ENCODE measurements at places on chromosomes 3 and 15.

DNA sequence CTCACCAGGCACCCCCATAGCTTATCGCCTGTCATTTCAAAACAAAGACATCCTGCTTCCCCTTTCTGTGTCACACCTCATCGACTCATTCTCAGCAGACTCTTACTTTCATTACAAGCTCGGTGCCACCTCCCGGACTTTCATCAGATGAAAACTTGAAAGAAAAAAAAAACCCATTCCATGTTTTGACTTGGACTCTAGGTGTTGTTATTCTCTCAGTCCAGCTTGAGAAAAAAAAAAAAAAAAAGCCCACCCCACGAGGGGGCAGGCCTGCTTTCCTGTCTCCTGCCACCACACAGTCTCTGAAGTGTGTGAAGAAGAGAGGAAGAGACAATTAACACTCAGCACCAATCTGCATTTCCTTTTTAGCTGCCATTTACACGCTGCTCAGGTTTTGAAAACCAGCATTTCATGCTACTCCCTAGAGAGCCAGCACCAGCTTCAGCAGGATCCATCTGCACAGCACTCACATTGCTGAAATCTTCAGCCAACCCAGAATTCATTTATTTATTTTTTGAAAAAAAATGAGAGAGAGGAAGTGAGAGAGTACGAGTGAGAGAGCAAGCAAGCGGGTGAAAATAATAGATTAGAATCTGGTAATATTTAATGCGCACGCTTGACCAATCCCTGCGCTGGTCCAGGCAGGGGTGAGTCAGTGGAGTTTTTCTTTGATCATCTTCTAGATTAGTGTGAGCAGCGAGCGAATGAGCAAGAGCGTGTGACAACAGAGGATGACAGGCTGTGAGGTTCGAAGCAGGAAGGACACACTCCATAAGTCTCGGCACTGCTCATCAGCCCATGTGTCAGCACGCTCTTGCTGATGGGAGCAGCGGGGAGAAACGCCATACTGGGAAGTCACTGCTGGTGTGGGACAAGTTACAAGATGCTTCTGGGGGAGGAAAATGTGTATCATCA, 23.5 kb downstream of the ZNF80 start:
- peak; percentile 36 for DNase-seq

GRCh38 chr3:10547841-10548783, 42.7 kb upstream of the ATP2B2 start:
- no peak for DNase-seq

DNA sequence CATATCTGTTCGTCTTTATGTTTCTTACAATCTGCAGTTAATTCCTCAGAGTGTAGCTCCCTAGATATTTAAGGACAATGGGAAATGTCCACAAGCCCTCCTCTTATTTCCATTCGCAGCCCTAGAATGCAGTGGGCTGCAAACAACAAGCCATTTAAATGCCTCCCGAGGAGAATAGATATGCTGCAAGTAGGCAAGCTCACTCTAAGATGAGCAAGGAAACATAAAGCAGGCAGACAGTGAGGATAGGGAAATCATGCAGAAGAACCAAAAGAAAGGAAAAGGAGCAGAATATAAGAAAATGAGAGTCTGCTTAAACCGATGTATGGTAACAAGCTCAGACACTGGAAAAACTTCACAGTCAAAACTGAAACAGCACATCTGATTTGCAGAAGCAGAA, 561.9 kb downstream of the GBE1 start:
- no peak for DNase-seq

- no peak for DNase-seq
These were observed 29.7 kb downstream of the MKRN2OS start for GRCh38 chr3:12515631-12516030.

- DNase-seq, result no peak
These were observed 17.4 kb upstream of the TRMT10C start for GRCh38 chr3:101544161-101544850.

GRCh38 chr3:164332831-164333802, 745.2 kb downstream of the SI start:
- DNase-seq, result no peak

DNA sequence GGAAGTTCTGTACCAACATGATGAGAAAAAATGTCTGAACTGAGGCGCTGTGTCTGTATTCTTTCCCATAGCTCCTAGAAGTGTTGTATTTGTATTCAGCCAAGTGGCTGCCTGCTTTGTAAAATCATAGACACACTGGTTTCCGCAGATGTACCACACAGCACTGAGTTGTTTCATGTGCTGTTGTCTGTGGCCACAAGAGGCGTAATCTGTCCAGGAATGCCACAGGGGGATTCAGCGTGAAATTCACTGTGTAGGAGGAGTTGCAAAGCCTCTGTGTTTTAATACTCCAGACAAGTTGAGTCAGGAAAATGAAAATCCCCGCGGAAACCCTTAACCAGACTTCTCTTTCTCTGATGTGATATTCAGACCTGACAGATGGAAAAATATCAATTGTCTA, 462.2 kb downstream of the NSUN3 start:
- peak; percentile 10 for DNase-seq

GRCh38 chr15:76533060-76533820, 196.7 kb downstream of the ISL2 start:
- DNase-seq, result no peak

DNA sequence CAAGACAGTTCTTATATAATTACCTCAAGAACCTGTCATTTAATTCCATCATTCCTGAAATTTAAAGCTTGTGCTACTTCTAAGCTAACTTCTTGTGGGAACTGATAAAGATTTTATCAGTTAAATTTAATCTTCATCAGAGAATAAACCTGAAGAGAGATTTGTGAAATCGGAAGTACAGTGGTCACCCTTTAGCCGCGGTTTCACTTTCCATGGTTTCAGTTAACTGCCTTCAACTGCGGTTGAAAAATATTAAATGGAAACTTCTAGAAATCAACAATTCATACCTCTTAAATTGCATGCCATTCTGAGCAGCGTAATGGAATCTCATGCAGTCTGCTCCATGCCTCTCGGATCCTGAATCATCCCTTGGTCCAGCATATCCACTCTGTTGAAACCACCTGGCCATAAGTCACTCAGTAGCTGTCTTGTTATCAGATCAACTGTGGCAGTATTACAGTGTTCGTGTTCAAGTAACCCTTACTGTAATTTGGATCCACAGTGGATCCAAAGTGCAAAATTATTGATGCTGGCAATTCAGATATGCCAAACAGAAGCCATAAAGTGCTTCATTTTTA, 626.1 kb downstream of the CADM2 start:
- no peak for DNase-seq

DNA sequence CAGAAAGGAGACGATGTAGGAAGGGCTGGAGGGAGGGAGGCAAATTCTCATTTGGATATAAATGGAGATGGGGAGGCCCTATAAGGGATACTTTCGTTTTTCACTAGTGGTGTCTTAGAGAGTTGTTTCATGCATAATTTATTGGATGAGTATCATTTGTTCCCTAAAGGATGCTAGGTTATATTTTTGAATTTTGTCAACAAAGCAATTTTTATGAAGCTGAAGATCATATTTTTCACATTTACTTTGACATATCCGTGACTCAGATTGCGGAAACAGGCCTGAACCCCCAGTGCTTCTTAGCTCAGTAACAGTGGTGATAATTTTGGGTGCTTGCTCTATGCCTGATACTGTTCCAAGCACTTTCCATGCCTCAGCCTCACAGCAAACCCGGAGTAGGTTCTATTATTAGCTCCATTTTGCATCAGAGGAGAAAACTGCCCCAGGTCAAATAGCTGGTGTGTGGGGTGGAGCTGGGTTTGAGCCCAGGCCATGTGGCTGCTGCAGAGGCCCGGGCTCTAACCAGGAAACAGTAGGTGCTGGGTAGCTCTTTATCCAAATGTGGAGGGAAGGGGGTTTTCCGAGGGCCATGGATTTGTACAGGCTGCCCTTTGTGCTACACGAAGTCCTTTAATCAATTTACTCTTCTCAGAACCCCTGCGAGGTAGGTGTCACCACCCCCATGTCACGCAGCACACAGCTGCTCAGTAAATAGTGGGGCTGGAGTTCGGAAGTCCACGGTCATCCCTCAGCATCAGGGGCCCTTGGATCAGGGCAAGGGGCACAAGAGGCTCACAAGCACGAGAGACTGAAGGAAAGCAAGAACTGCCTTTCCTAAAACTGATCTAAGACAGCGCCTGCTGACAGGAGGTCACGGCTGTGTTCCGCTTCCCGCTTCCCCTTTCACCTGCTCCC, 99.1 kb downstream of the SLC49A4 start:
- DNase-seq, result no peak

DNA sequence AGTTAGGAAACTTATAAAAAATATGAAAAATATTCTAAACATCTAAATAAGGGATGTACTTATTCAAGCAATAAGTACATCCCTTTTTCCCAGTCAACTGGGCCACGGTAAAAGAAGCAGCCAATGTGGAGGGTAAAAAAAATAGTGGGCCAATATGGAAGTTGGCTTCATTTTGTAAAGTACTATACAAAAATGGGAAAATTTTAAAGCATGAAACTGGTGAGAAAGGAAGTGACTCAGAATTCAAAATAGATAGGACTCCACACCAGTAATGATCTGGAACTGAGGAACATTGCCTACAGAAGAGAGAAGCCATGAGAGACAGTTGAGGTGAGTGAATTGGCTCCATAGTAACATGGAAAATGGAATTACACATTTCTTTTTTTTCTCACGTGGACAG, 108.9 kb downstream of the FNDC3B start:
- no peak for DNase-seq

- DNase-seq, result no peak
These were observed 369 bp upstream of the U2SURP start for GRCh38 chr3:143001034-143001368.

DNA sequence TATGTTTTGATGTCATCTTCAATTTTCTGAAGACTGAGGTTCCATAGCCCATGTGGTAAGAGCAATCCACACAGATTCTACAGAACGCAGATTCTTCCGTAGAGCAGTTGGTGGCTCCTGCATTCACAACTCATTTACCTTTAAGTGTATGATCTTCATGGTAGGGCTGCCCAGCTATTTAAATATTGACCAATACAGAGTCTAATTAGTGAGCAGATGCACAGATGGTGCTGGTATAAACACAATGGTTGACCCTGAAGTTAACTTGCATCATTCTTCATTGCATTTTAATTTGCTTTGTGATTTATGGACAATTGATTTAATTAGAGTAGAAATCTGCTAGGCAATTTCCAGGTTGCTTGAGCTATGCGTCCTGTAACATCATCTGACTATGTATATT, 269.2 kb downstream of the SQOR start:
- no peak for DNase-seq

- no peak for DNase-seq
These were observed 371.1 kb downstream of the PTPRG start for GRCh38 chr3:61932499-61932898.

DNA sequence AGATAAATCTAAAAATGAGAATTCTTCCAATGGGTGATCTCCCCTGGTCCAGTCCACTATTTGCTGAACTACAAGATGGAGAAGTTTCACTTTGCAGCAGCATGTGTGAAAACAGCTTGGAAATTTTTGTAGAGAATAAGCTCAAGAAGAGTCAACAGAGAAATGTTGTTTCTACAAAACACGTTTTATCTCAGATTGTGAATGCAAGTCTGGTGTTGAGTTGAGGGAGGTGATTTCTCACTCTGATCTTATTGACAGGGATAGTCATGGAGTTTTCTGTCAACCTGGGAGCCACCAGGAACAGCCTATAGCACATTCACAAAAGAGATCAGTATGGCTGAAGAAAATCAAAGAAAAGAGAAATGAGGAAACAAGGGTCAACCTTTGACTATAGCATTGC, 981.2 kb upstream of the CFAP20DC start:
- no peak for DNase-seq

- DNase-seq, result no peak
These were observed at the start of gene SLC12A8 for GRCh38 chr3:125212509-125213363. TSS of gene SLC12A8 (minus strand) at chr3:125212748. CDS start at chr3:125211349, 1,399 bp downstream.

GRCh38 chr3:99686955-99687612, 48.7 kb downstream of the COL8A1 start:
- peak; percentile 68 for DNase-seq

- DNase-seq, result no peak
These were observed 217.0 kb downstream of the PDCD6IP start for GRCh38 chr3:34015204-34016142.

- DNase-seq, result no peak
These were observed 6.4 kb downstream of the ALG1L2 start for GRCh38 chr3:130088061-130088460.

GRCh38 chr3:152234657-152235375, 33.9 kb upstream of the MBNL1 start:
- no peak for DNase-seq

- DNase-seq, result no peak
These were observed 54.7 kb upstream of the SMAD6 start for GRCh38 chr15:66647358-66647757.

DNA sequence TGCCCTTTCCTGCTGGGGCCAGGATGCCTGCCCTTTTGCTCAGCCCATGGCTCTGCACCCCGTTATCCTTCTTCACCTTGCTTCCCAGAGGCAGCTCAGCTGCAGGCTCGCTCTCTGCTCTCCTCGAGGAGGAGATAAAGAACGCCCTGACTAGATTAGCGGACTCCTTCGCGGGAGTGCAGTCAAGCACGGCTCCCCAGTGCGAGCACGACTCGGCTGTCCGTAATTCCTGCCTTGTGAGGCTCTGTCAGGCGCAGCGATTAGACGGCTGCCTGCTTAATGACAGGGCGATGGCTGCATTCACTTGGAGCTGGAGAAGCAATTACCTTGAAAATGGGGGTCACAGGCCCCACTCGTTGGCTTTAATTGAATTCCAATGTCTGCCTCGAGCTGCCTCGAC, 25.9 kb downstream of the TLE3 start:
- DNase-seq, result no peak

- DNase-seq, result no peak
These were observed 32.9 kb upstream of the MGLL start for GRCh38 chr3:127855246-127855645.

- DNase-seq, result no peak
These were observed 141.4 kb downstream of the RBPMS2 start for GRCh38 chr15:64634027-64634426.

DNA sequence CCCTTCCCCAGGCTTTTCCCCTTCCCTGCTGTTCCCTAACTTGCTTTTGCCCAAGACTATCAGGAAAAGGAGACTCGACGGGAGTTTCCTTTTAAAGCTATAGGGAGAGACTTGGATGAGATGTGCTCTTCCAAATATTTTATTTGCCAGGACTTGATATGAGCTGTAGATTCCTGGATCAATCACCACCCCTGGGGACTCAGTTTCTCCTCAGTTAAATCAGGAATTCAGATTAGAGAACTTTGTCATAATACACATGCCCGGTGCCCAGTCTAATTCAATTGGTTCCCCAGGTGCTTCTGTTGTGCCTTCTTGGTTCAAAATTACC, 46.6 kb downstream of the SMAD6 start:
- DNase-seq, result no peak

DNA sequence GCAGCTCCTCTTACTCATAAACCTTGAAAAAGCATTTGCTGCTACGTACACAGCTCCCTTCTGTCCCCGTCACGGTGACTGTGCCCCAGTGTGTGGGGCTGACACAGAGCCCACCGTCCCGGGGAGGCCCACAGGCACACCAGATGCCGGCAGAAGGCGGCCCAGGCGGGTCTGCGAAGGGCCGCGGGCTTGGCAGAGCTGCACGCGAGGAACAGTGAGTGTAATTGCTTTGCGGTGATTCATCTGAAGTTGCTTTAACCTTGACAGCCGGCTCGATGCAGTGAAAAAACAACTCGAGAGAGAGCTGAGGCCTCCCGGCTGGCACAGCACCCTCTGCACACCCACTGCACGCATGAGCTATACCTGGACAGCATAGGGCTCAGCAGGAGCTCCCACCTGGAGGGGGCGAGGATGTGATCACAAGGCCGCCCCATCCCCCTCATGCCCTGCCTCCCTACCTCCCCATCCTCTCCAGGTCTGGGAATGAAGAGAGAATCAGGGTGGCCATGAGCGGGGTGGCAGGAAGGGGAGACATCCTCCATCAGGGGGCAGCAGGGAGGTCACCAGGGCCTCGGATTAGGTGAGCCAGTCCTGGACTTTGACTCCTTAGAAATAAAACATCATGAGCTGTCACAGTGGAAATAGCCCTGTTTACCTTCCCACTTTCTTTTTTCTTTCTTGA, 172.7 kb downstream of the MEGF11 start:
- DNase-seq, result peak; percentile 65

Measured in urothelium cell line (cell line).